ENCODE measurements at places on chromosomes 6 and 20. TPM values are rescaled to one million over a fixed set of nuclear protein-coding genes. Genes with fewer than 3 reads are reported as not detected.

NINL gene
- 17.0 TPM for total RNA-seq

SMPDL3A gene
- total RNA-seq = 57.7 TPM

POM121L2 gene
- total RNA-seq = not detected

TXLNB gene
- 1.9 TPM for total RNA-seq

HLA-DQA1 gene
- total RNA-seq = 0.16 TPM

Measured in bronchial smooth muscle cell (primary cell).